ENCODE measurements at places on chromosomes 3 and 15.

GRCh38 chr15:93072011-93072410 lies 17.0 kb downstream of the RGMA start:
- DNase-seq = no peak

- no peak for DNase-seq
Measured at GRCh38 chr3:194572143-194572789, 61.0 kb downstream of the TMEM44 start.

- DNase-seq = no peak
Measured at GRCh38 chr15:36926427-36926825, 173.9 kb downstream of the MEIS2 start.

- DNase-seq = no peak
Measured at GRCh38 chr3:112675349-112675748, 34.4 kb upstream of the CCDC80 start.

DNA sequence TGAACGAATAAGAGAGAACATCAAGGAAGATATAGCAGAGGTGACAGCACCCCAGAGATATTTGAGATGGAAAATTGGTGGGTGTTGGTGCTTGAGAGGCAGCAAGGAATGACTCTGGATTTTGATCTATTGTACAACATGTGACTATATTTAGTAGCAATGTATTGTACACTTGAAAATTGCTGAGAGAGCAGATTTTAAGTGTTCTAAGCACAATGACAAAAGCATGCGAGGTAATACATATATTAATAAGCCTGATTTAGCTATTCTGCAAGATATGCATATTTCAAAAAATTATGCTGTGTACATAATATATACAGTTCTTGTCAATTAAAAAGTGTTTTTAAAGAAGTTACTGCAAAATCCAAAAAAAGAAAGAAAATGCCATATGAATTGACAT lies 194.3 kb downstream of the SLC9A9 start:
- no peak for DNase-seq

DNA sequence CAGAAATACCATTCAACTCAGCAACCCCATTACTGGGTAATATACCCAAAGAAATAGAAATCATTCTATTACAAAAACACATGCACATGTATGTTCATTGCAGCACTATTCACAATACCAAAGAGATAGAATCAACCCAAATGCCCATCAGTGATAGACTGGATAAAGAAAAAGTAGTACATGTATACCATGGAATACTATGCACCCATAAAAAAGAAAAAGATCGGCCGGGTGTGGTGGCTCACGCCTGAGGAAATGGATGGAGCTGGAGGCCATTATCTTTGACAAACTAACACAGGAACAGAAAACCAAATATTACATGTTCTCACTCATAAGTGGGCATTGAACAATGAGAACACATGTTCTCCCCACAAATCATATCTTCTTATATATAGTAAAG lies 75.7 kb upstream of the TNFSF10 start:
- DNase-seq = no peak

DNA sequence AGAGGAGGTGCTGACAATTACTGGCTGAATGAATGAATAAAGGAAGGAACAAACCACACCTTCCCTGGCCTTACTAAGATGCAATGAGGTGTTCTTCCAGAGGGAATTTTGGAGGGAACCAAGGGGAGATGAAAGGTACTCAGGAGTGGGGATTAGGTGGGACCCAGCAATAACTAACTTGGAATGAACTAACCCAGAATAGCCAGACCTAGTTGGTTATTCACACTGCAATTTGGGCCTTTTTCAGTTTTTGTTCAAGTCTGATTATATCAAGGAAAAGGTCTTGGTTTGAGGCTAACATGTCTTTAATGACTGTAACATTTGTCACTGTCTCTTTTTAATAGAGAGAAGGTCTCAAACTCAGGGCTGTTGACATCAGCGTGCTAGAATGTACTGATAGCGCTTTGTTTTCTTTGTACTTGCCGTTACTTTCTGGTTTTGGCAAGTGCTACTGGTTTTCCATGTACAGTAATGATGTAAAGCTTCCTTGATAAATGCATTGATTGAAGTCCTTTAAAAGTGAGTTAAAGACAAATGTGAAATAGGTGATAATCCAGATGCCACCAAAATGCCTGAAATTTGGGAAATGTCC lies 3.2 kb upstream of the PLXND1 start:
- no peak for DNase-seq
